ENCODE measurements at places on chromosomes 4 and X.

DNA sequence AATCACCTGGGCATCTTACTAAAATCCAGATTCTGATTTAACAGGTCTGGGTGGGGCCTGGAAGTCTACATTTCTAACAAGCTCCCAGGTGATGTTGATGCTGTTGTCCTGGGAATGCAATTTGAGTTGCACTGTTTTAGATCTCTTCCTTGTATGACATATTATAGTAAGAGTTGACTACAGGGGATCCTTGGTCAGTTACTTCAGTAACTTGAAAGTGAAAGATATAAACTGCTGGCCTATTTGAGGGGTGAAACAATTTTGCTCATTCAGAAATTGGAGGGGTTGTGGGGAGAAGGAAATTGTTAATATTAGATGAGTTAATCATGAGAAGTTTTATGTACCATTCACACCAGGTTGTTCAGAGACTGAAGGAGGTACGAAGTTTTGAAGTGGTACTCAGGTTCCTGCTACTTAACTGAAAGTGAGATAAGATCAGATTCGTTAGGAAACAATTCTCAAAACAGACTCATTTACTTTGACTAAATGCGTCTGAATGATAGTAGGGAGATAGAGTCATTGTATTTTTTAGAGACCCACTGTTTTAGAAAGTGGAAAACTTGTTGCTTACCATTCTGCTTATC is 12.5 kb downstream of the SH2D1A start:
- DNase-seq, result no peak

- no peak for DNase-seq
Measured at GRCh38 chrX:112688242-112688641, 8.5 kb upstream of the LHFPL1 start.

DNA sequence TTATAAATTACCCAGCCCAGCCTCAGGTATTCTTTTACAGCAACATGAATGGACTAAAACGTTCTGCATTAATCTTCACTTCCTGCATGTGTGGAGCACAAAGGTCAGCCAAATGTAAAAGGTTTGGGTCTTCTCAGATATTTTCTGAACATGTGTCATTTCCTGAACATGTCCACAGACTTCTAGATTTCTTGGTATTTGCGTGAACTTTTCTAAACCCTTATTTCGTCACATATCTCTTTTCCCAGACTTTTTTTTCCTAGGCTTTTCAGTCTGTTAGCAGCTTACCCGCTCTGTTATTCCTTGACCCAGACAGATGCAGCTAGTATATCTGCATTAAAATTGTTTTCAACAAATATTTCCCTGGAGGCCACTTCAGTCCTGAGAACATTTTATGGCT is 57.3 kb upstream of the USP51 start:
- DNase-seq, result no peak

DNA sequence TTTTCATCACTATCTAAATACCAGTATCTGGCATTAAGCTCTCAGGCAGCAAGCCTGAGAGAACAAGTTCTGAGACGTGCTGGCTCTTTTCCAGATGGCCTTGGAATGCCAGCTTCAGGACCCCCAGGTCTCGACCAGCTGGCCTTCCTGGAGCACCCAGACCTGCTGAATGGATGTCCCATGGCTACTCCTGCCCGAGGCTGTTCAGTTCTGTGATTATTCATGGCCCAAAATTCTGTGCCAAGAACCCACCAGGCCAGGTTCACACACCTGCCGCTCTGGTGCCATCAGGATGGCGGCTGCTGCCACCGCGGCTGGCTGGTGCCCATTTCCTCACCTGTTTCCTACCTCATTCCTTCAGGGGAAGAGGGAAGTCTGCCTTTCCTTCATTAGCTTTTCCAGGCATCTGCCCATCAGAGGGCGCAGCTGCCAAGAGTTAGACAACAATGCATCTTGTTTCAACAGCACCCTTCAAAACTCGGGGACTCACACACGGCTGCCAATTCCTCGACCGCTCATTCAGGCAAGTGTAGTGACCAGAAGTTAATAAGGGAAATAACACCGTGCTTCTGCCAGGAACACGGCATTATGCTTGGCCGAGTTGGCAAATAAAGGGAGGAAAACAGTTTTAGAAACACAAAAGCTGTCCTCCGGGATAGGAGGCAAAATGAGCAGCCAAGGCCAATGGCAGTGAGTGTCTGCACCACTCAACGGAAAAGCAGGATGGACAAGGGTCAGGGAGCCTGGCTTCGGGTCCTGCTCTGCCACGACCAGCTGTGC is 173.8 kb downstream of the NSUN7 start:
- no peak for DNase-seq

GRCh38 chr4:173253561-173253960 is 80.6 kb downstream of the HMGB2 start:
- DNase-seq, result no peak

DNA sequence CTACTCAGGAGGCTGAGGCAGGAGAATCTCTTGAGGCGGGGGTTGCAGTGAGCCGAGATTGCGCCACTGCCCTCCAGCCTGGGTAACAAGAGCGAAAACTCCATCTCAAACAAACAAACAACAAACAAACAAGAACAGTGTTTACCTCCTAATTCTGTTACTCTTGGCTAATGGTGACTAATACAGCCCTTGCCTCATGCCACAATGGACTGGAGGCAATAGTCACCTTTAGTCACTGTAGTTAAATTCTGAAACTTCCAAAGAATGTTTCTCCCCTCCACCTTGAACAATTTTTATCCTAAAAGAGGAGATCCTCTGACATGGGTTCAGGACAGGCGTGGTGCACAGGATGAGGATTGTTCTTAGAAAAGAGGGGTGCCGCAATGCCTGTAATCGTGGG is 241.2 kb upstream of the CTSO start:
- no peak for DNase-seq

GRCh38 chr4:87811977-87812376 is 12.6 kb downstream of the IBSP start:
- DNase-seq, result no peak

- DNase-seq, result no peak
Measured at GRCh38 chr4:53713296-53713695, 122.0 kb upstream of the LNX1 start.

DNA sequence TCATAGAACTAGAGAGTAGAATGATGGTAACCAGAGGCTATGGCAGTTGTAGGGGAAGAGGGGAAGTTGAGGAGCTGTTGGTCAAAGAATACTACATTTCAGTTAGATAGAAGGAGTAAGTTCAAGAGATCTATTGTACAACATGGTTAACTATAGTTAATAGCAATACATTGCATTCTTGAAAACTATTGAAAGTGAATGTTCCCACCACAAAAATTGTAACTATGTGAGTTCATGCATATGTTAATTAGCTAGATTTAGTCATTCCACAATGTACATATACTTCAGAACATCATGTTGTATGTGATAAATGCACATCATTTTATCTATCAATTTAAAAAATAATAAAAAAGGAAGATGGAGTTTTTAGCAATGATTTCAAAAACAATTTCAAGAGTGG is 125.3 kb upstream of the IL15 start:
- no peak for DNase-seq

DNA sequence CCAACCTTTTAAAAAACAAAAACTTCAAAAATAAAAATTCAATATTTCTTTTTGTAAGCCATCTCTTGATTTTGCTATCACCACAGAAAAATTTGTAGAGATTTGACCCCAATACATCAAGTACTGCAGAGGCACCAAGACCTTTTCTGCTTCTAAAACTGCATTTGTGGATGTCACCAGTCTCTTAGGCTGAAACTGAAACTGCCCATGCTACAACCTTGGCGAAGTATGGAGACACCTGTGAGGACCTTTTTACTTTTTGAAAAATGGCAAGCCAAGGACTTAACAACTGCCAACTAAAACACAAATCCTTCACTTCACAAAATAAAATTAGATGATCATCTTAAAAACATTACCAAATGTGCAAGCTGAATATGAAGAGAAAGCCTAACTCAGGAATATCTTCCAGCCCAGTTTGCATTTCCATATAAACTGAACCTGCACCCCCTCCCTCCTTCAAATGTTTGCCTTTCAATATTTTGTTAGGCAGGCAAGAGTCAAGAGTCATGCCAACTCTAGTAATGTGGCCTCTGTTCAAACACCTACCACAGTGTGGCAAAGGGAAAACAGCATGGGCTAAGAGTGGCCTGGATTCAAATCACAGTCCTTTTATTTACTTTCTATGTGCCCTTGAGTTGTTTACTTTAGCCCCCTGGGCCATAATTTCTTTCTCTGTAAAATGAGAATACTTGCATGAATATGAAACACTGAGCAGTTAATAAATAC is 389.4 kb downstream of the OPHN1 start:
- no peak for DNase-seq

DNA sequence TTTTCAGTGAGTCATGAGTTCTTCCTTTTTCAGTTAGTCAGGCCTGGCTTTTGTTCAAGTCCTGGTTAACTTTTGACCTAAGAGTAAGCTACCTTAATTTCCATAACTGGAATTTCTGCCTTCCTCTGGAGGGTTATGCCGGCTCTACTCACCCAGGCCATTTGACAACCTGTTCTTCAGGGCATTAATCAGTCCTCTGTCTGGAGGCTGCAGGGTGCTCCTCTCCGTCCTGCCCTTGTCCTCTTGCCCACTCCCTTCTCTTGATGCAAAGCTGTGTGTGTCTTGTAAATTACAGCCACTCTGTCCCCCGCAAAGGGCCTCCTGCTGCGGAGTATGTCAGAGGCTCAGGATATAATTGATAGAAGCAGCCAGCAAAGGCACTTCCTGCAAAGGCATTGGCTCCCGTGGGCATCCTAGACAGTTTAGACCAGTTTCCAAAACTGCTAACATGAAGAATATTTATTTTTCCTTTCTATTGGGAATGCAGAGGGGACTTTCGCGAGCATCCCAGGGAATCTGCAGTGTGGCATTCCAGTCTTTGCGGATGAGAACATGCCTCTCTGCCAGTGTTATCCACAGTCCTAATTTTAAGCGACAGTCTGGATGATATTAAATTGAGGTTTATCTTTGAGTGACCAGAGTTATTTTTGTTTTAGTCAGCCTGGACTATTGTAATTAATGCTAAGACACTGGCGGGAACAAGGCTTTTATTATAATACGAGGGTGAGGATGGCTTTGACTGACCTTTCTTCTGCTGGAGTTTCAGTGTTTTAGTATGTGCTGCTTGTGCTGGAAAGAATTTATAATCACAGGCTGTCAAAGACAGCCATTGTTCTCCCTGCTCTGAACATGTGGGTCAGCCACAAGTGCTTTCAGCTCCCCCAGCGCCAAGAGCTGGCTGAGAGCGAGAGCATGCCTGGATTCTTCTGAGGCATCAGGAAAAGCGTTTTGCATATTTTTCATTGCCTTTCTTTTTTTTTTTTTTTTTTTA is 74.2 kb downstream of the LIMCH1 start:
- DNase-seq, result no peak

DNA sequence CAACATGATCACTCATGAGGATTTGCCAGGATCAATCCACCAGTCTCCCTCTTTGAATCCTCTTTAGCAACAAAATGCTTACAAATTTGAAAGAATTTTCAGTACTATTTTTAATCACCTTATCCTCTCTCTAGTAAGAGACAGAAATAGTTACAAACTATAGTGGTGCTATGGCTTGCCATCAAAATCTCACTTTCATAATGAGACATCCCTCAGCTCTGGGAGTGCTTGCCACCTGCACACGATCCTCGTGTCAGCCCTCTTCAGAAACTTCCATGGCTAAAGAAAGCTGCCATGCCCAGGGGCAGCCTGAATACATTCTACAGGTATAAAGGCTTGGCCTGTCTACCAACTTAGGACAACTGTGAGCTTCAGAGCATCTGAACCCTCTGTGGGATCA is 5.1 kb upstream of the DHX15 start:
- no peak for DNase-seq

Measured in NCI-H1436 (cell line).